ENCODE measurements at places on chromosomes 7 and 10. TPM values are rescaled to one million over a fixed set of nuclear protein-coding genes. Genes with fewer than 3 reads are reported as not detected.

OPALIN gene
- polyA plus RNA-seq: not detected

RAMP3 gene
- 4.0 TPM for polyA plus RNA-seq

FAM25A gene
- not detected for polyA plus RNA-seq

NPY4R2 gene
- not detected for polyA plus RNA-seq

PLEKHS1 gene
- 0.01 TPM for polyA plus RNA-seq

AUTS2 gene
- 22.0 TPM for polyA plus RNA-seq

TSPAN15 gene
- polyA plus RNA-seq: 13.7 TPM

CNPY1 gene
- not detected for polyA plus RNA-seq

- no peak for DNase-seq
Measured at GRCh38 chr7:78083476-78084120, 285.0 kb downstream of the PHTF2 start.

- DNase-seq: no peak
Measured at GRCh38 chr7:30630986-30631385, 36.3 kb downstream of the GARS1 start.

DNA sequence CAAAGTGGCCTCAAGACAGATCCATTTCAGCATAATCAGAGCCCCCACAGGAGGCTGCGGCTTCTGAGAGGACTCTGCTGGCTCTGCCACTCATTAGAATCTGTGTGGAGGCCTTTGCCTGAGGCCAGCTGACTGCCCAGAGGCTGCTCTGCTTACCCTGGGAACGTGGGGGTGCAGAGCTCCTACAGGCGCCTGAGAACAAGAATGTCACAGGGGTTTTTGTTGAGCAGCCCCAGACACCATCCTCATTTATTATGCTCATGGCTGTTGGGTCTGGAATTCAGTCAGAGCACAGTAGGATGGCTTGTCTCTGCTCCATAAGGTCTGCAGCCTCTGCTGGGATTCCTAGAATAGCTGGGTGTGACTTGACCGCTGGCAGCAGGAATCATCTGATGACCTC lies 101.8 kb upstream of the GDF10 start:
- DNase-seq: no peak

DNA sequence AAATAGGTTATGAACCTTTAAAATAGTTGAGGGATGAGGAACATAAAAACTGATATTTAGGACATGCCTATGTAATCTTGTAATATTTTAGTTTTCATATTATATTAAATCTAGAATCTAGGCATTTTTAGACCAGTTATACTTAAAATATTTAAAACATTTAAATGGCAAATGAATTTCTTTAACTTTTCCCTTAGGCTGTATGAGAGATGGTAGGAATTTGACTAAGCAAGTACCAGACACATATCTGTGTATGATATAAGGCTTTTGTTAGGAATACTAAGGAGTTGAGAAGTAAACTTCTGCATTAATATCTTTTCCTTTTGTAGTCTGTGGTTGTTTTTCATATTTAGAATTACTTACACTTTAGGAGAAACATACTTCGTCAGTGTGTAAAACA lies 25.1 kb downstream of the SEPTIN7 start:
- no peak for DNase-seq

GRCh38 chr10:69172241-69172982 lies 7.6 kb upstream of the SUPV3L1 start:
- no peak for DNase-seq

DNA sequence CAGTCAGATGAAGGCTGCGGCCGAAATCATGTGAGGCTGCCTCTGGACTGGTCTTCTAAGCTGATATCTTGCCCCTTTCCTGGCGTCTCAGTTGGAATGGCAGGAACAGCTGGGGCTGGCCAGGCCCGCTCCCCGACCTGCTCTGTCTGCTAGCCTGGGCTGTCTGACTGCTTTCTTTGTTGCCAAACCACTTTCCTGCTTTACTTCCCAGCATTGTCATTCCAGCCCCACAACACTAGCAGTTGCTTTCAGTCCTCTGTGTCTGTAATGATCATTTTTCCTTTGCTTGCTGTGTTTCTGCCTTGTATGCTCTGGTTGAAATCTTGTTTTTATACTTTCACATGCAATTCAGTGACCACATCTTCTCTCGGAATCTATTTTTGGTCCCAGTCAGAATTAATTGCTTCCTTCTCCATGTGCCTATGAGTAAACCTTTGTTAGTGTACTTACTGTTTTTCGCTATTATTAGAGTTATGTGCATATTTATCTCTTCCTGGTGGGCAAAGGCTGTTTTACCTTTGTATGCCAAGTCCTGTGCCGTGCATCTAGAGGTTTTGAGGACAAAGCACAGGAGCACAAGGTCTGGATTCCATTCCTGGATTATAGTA lies 21.6 kb downstream of the PRPF18 start:
- no peak for DNase-seq

DNA sequence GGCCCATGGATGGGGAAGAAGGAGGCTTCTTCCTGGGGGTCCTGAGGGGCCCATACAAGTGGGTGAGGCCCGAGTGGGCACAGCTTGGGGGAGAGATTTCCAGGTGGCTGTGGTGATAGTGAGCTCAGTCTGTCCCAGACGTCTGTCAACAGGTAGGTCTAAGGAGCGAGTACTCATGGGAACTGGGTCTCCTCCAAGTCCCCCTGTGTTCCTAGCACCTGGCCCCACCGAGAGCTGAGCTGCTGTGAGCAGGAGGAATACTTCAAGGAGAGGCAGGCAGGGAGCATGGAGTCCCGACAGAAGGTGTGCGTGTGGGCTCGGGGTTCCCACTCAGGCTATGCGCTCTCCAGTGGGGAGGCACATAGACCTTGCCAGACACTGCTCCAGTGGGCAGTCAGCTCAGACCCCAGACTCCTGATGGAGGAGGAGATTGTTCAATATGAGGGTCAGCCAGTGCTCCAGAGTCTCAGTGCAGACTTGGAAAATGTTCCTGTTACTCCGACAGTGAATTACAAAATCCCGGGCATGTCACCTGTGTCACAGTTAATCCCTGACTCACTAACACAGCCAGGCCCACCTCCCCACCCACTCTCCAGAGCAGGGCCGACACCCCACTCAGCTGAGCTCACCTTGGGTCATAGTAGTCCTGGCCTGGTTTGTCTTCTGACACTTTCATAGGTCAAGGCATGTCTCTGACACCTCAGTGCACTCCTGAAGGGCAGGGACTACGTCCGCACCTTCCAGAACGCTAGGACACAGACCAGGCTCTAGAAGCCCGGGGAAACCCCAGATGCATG lies 28.2 kb upstream of the C10orf53 start:
- no peak for DNase-seq

DNA sequence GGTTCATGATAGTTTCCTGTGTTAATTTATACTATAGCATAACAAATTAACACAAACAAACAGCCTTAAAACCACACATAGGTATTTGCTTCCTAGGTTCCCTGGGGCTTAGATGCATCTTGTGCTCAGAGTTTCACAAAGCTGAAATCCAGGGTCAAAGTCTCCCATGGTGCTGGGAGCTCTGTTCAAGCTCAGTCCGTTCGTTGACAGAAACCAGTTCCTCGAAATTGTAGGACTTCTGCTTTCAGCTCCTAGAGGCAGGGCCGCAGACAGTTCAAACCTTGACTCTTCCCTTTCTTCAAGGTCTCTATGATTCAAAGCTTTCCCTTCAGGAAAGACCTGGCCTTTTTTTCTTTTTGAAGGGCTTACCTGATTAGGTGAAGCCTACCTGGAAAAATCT lies 90.5 kb downstream of the VSTM2A start:
- DNase-seq: no peak

DNA sequence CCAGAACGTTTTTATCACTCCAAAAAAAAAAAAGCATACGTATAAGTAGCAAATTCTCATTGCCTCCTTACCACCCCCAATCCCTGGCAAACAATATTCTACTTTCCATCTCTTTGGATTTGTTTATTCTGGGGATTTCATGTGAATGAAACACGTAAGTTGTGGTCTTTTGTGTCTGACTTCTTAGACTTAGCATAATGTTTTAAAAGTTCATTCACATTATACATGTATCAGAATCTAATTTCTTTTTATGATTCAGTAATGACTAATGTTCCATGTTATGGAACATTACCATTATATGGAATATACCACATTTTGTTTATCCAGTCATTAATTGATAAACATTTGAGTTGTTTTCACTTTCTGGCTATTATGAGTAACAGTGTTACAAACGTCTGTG lies 12.5 kb upstream of the KLHL7 start:
- no peak for DNase-seq

Data from ovary (tissue), 10 donors.